ENCODE measurements at places on chromosomes 11 and 22.

DNA sequence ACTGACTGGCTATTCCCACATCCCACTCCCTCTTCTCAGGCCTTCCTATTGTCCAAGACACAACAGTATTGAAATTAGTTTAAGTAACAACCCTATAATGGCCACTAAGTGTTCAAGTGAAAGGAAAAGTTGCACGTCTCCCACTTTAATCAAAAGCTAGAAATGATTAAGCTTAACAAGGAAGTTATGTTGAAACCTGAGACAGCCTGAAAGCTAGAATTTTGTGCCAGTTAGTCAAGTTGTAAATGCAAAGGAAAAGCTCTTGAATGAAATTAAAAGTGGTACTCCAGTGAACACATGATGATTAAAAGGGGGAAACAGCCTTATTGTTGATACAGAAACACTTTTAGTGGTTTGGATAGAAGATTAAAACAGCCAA is 332.7 kb downstream of the CASP12 start:
- DNase-seq: no peak

DNA sequence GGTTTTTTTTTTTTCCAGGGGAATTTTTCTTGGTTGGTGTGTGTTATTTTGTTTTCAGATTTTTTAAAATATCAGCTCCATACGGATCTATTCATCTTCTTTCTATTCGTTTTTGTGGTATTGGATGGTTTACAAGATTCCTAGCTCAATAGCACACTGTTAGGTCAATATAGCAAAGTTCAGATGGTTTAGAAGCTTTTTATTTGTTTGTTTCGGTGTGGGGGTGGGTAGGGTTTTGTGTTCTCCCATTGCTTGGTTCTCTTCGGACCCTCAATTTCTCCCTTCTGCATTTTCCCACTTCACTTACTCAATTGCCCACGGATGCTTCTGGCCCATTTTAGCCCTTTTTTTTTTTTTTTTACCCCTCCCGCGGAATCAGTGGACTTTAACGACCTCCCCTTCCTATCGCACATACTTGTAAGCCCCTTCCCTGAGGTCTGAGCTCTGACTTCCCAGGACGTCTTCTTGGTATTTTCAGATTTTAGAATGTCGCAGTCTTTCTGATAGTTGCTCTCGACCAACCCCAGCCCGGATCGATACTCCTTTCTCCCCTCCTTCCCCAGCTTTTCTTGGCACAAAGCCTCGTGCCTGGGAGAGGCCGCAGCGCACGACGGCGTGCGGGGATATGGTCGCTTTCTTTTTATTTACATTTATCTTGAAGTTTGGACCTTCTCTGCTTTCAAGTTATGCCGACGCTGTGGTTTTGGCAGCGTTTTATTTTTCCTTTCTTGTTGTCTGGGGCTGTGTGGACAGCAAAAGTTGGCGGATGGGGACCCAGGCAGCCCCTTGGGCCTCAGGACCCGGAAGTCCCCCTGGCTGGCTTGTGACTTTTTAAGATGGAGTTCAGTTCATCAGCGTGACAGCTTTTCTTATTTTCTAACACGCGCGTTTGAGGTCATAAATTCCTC is 4.4 kb upstream of the SPDYC start:
- no peak for DNase-seq

DNA sequence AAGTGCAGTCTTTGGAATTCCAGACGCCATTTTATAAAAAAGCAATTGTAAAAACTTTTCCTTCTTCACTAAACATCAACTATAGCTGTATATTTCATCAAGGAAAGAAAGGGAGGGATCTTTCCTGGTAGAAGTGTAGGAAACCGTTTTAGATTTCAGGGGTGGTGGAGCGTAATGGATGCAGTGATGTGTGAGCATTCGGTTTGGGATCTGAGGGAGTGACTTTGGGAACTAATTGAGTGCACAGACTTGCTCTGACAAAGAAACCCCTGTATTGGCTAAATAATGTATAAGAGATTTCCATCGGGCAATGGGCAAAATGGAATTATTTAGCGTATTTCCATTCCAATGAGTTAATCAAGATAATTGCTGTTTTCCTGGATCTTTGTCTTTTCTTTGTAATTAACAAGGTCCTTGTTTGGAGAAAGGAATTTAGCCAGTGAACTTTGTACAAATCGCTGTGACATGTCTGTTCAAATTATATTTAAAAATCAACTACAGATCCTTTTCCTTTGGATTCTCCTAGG is 125.0 kb upstream of the NARS2 start:
- DNase-seq: no peak

DNA sequence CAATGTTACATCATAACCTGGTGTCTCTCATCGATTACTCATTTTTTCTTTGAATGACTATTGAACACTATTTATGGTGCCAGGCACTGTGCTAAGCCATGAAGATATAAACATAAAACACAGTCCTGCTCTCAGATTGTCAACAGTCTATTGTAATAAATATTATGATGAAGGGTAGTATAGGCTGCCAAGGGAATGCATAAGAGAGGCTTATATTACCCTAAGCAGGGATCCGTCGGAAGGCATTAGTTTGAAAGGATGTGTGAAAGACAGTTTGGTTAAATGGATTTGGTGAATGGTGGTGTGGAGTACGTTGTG is 7.2 kb upstream of the CCDC90B start:
- DNase-seq: no peak

- no peak for DNase-seq
Measured at GRCh38 chr11:59112494-59112893, 5.5 kb downstream of the FAM111B start.

DNA sequence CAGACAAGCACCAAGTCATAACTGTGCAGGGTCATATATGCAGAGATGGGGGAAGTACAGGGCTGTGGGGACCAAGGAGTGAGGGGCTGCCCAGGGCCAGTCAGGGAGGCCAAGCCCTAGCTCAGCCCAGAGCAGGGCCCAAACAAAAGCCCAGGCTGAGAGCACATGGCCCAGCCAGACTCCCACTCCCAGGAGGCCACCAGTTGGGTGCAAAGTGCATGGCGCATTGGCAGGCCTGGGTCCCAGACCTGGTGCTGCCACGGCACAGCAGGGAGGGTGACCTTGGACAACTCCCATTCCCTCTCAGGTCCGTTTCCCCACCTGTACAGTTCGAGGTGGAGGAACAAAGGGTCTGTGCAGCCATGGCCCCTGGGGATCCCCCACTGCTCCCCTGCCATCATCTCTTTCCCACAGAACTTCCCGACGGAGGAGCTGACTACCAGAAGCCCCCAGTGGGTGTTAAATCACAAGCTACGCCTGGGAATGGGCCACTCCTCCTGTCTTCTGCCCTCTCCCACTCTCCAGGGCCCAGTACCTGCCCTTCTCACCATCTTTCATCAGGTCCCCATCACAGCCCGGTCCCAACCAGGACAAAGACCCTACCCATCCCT is 608 bp downstream of the NIPSNAP1 start:
- DNase-seq: no peak

- DNase-seq: no peak
Measured at GRCh38 chr22:38505541-38506117, 482 bp downstream of the DDX17 start.
